NCI-H1417 treated with DMSO at 0.1 percent for 48 hours (cell line): ENCODE measurements at places on chromosomes 2 and 18.

- no peak for DNase-seq
Measured at GRCh38 chr18:34913837-34914661, 127.2 kb upstream of the MAPRE2 start.

- DNase-seq, result no peak
Measured at GRCh38 chr2:28345619-28346018, 47.0 kb upstream of the FOSL2 start.

- peak; percentile 40 for DNase-seq
Measured at GRCh38 chr2:162768656-162769055, 69.9 kb downstream of the KCNH7 start.

DNA sequence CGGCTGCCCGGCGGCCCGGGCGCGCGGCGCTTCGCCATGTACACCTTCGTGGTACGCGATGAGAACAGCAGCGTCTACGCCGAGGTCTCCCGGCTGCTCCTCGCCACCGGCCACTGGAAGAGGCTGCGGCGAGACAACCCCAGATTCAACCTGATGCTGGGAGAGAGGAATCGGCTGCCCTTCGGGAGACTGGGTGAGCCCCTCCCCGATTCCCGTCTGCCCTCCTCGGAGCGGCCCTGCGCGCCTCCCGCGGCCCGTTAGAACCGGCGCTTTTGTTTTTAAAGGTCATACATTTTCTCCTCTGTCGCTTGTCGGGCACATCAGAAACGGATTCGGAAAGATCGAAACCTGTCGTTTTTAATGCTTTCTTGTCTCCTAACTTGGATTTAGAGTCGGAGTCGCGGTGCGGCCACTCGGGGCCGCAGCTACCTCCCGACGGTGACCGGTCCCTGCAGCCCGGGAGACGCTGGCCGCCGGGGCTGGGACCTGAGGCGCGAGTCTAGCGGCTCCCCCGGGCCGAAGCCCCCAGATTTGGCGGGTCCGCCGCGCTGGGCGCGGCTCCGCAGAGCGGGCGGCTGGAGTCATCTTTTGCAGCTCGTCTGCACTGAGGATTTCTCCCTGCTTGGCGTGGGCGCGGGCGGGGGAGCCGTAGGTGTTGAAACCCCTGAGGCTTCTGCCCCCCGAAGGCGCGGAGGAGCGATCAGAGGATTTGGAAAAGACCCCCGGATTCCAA, 519 bp downstream of the TTL start:
- DNase-seq, result peak; percentile 11

- DNase-seq, result no peak
Measured at GRCh38 chr2:98501876-98502275, 57.2 kb downstream of the INPP4A start.

DNA sequence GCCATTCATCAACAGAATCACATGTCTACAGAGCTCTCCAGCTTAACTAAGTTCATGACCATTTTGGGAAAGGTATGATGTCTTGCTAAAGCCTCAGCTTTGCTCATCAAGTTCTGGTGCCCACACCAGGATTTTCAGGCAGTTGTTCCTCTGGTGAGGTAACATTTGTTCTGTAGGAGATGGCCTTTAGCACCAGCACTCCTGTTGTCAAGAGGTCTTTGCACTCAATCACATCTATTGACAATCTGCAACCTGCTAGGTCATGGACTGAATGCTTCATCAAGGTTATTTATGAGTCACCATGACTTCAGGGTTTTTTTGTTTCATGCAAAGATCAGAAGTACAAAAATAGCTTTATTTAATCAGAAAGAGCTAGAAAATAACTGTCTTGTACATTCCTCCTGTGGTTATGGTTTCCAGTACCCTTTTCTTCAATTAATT, 36.6 kb upstream of the VIT start:
- DNase-seq, result no peak

DNA sequence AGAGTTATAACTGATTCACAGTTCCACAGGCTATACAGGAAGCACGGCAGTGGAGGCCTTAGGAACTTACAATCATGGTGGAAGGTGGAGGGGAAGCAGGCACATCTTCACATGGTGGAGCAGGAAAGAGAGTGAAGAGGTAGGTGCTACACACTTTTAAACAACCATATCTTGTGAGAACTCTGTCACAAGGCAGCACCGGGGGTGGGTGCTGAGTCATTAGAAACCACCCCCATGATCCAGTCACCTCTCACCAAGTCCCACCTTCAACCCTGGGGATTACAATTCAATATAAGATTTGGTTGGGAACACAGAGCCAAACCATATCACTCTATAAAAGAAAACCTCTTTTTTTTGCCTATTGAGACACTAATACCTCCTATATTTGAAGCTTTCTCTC, 1108.5 kb upstream of the CDH2 start:
- DNase-seq, result no peak

DNA sequence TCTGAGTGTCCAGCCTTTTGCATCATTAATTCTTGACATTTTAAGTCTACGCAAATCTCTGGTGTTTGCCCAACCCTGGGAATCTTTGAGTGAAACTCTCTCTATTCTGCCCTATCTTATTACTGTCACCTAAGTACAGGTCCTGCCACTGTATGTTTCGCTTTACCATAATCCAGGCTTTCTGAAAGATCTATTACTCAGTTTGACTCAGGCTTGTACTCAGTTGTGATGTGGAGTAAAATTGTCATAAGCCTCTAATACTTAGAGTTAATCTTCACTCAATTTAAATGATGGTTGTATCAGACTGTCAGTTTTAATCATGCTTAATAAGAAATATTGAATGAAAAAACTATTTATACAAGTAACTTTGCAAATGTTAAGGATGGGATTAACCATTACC, 30.3 kb upstream of the RAPGEF4 start:
- DNase-seq, result no peak

GRCh38 chr2:191114403-191114886, 36.3 kb downstream of the STAT4 start:
- DNase-seq, result no peak

DNA sequence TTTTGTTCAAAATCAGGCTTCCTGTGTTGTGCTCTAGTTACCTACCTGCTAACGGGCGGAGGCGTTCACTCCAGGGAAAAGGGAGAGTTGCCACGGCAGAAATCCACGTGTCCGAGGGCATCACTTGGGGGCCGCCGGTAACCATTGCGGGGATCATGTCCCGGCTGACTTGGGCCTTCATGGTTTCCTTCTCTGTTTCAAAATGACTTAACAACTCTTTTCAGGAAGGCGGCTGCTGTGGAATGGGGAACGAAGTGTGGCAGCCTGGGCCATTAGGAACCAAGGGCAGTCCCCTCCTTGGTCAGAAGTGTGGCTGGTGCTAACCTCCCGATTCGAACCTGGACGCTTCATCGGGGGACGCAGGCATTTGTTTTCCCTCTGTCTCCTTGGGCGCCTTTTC, 56.8 kb downstream of the INPP5D start:
- DNase-seq, result no peak

DNA sequence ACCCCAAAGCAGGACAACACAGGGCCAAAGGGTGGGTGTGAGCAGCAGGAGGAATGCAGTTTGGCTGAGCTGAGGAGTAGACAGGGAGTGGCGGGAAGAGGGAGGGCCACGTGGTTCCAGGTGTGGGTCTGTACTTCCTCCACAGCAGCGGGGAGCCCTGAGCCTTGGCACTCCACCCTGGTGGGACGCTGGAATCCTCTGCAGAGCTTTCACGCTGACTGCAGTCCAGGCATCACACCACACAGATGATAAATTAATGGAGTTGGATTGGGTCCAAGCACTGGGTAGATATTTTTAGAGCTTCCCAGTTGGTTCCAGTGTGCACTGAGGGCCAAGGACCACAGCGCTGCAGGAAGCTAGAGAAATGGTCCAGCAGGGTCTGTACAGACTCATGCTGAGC, 67.0 kb upstream of the TMEM200C start:
- no peak for DNase-seq
